ENCODE measurements at places on chromosomes 4 and X. TPM values are rescaled to one million over a fixed set of nuclear protein-coding genes. Genes with fewer than 3 reads are reported as not detected.

Gene TENM3
- polyA plus RNA-seq, result 17.7 TPM

Gene PJA1
- polyA plus RNA-seq, result 90.7 TPM

Gene EXOC1L
- not detected for polyA plus RNA-seq

Gene SLITRK4
- polyA plus RNA-seq, result 3.0 TPM

Gene NUP62CL
- polyA plus RNA-seq, result 0.98 TPM

Gene HSD17B13
- not detected for polyA plus RNA-seq

Gene XAGE2
- polyA plus RNA-seq, result not detected

Gene GPC3
- polyA plus RNA-seq, result 291 TPM

Gene HPGDS
- 5.8 TPM for polyA plus RNA-seq

Gene MGARP
- 0.70 TPM for polyA plus RNA-seq

Gene STEEP1
- 16.4 TPM for polyA plus RNA-seq

Gene RBMXL3
- polyA plus RNA-seq, result not detected

Gene SMR3B
- polyA plus RNA-seq, result not detected

Gene RAB40A
- polyA plus RNA-seq, result 0.89 TPM

Gene RNF150
- polyA plus RNA-seq, result 42.4 TPM

Gene TBC1D9
- 15.8 TPM for polyA plus RNA-seq

Gene DAPP1
- polyA plus RNA-seq, result 2.1 TPM

Gene TFDP3
- polyA plus RNA-seq, result not detected

Gene CCDC110
- polyA plus RNA-seq, result 1.6 TPM

Gene METAP1
- polyA plus RNA-seq, result 28.2 TPM

Gene PTPN13
- polyA plus RNA-seq, result 6.0 TPM

Gene CSAG1
- not detected for polyA plus RNA-seq

Gene EDA2R
- polyA plus RNA-seq, result 1.8 TPM

Gene VCX
- polyA plus RNA-seq, result not detected

Gene RAI2
- 9.7 TPM for polyA plus RNA-seq

Gene GRK4
- 11.2 TPM for polyA plus RNA-seq

Gene TNIP3
- polyA plus RNA-seq, result 0.15 TPM

Gene SLC9A6
- polyA plus RNA-seq, result 7.7 TPM

Gene ENPP6
- 11.6 TPM for polyA plus RNA-seq

Gene SSX2B
- polyA plus RNA-seq, result not detected

Gene LIMCH1
- 122 TPM for polyA plus RNA-seq

Gene CXCL11
- polyA plus RNA-seq, result not detected

Gene ARAF
- 54.4 TPM for polyA plus RNA-seq

Gene CSN1S1
- polyA plus RNA-seq, result not detected

Gene ACE2
- polyA plus RNA-seq, result not detected

Gene ODAPH
- not detected for polyA plus RNA-seq

Gene STAP1
- polyA plus RNA-seq, result 0.22 TPM

Gene AFF2
- 1.0 TPM for polyA plus RNA-seq

Gene PDLIM3
- 410 TPM for polyA plus RNA-seq

Gene NMU
- polyA plus RNA-seq, result 1.2 TPM

Gene TLR7
- polyA plus RNA-seq, result 1.9 TPM

Gene GRID2
- polyA plus RNA-seq, result 0.62 TPM

Gene KLB
- polyA plus RNA-seq, result 0.50 TPM

Gene MAGED4
- 60.3 TPM for polyA plus RNA-seq

Gene CT45A3
- polyA plus RNA-seq, result 0.22 TPM

Gene GRIA2
- 4.3 TPM for polyA plus RNA-seq

Gene AFP
- polyA plus RNA-seq, result 0.28 TPM

Gene CCDC149
- polyA plus RNA-seq, result 13.8 TPM

Gene P2RY4
- polyA plus RNA-seq, result 0.25 TPM

Gene MAOB
- 0.35 TPM for polyA plus RNA-seq

Gene CCDC158
- 0.80 TPM for polyA plus RNA-seq

Gene GAGE10
- not detected for polyA plus RNA-seq

Gene ZNF185
- polyA plus RNA-seq, result 6.0 TPM

Gene NOX1
- 0.25 TPM for polyA plus RNA-seq

Gene PIN4
- polyA plus RNA-seq, result 26.2 TPM

Gene RNF128
- polyA plus RNA-seq, result not detected

Gene TRIML2
- not detected for polyA plus RNA-seq

Gene UGT2B17
- not detected for polyA plus RNA-seq

Gene RAB40AL
- polyA plus RNA-seq, result not detected
